ENCODE measurements at places on chromosomes 6 and 20.

DNA sequence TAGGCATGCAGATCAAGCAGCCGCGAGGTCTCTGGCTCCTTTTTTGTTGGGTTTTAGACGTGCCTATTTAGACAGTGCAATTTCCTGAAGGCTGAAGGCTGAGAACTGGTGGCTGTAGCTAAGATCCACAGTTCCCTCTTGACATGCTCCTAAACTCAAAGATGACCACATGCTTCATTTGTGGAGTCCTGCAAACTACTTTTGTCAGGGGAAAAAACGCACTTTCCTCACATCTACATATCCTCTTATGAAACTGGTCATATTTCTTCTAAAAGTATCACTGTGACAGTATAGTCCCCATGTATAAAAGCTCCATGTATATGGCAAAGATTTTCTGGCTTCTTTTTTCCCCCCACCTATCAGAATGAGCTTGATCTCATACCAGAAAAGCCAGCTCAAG is 30.7 kb downstream of the LYRM4 start:
- DNase-seq = no peak

GRCh38 chr20:53247468-53248103 is 275.4 kb downstream of the TSHZ2 start:
- no peak for DNase-seq

- DNase-seq = no peak
Observed at GRCh38 chr20:39103732-39104131, 141.6 kb downstream of the DHX35 start.

GRCh38 chr20:45423700-45424099 is 7.8 kb downstream of the PIGT start:
- DNase-seq = no peak

- no peak for DNase-seq
Observed at GRCh38 chr20:49281059-49281912, 3.4 kb upstream of the ZNFX1 start.

GRCh38 chr6:5142915-5143314 is 57.8 kb downstream of the PPP1R3G start:
- DNase-seq = no peak

DNA sequence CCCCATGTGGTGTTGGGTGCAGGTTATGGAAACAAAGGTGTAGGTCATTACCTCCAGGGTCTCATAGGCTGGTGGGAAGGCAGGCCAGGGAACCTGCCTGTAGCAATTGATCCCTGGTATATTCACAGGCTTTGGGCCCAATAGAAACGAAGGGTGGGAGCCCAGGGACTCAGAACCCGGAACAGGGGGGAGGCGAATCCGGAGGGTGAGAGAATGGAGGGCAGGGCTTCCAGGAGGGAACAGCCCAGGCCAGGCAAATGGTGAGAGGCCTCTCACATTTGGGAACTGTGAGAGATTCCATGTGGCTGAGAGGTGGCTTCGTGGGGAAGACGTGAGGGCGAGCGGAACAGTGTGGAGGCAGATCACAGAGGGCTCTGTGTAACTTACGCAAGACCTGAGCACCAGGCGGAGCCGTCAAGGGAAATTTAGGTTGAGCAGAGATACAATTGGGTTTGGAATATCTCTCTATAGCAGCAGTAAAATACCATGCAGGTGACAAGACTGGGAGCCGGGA is 267.1 kb downstream of the ERMARD start:
- DNase-seq = no peak

Measured in stimulated activated CD4-positive, alpha-beta T cell treated with anti-CD3 and anti-CD28 coated beads, Interleukin-12 subunit alpha, Interleukin-12 subunit beta, amount 100 ng/mL, for 24 hours (primary cell).